Cortex of kidney (tissue), 1 donor: ENCODE measurements at places on chromosomes 2 and 18.

DNA sequence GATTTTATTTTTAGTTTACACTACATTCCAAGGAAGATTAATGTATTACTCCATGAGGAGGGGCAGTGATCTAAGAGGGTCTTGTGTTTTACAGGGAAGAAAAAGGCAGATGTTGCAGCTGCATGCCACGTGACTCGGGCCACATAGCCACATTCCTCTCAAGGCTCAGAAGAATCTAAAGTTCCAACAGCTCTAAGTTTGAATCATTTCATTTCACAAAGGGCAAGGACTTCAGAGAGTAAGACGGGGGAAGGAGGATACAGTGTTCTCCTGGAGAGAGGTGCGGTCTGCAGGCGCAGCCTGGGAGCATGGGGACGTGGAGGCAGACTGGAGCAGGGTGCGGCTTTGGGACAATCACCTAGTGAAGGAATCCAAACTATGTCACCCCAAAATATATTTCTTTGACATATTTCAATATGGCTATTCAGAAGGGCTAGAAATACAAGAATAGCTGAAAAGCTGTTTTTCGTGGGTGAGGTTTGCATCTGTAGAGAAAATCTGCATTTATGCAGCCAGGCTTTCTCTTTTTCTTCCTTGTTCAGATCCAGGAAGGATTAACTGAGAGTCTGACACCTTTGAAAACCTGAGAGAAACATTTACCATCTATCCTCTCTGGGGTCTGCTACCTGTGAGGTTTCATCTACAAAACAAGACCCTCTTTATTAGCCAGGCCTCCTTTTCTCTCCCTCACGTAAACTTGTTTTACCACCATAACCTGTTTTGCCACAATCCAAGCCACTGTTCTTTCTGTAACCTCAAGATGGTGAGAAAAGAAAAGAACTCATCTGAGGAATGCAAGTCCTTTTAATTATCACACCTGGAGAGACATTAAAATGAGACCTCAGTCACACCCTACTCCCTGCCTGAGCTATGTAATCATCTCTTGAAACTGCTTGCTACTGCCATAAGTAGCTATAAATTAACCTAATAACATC, 165.1 kb upstream of the NDUFV2 start:
- no peak for DNase-seq

DNA sequence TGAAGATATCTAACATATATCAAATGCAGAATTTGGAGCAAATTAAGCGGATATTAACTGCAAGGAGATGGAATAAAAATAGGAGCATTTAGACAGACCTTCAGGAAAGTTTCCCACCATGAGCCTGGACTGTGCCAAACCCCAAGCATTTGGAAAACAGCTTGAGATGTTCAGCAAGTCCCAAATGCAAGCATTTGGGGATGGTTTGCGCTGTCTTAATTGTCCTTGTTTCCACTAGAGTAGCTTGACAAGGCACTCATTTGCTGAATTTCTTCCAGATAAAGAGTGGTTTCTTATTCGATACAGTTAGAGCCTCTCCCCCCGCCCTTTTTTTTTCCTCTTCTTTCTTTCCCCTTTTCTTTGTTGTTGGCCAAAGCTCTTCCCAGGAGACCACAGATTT, 77.1 kb upstream of the CDC42EP3 start:
- no peak for DNase-seq

GRCh38 chr2:157874348-157874747, 1.8 kb downstream of the ACVR1 start:
- no peak for DNase-seq

DNA sequence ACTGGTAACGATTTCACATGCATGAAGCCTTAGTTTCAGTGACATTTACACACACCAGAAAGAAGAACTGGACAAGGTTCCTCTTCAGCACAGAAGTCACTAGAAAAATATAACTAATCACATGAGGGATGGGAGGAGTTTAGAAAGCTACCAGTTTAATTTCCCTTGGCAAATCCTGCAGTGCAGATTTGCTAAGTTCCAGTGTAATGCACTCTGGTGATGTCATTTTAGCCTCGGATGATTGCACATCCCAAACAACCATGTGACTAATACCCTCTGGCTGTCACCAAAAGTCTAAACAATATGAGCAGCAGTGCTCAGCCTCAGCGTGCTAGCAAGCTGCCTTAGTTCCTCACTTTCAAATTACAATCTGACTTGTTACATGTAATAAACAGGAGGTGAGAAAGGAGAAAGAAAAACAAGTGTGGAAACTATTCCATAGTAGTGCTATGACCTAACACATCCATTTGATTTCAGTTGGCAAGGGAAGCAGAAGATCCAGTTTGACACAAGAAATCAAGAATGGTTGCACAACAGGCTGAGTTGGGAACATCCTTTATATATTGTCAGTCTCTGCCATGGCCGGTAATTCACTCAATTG, 35.3 kb upstream of the PPP1CB start:
- no peak for DNase-seq

DNA sequence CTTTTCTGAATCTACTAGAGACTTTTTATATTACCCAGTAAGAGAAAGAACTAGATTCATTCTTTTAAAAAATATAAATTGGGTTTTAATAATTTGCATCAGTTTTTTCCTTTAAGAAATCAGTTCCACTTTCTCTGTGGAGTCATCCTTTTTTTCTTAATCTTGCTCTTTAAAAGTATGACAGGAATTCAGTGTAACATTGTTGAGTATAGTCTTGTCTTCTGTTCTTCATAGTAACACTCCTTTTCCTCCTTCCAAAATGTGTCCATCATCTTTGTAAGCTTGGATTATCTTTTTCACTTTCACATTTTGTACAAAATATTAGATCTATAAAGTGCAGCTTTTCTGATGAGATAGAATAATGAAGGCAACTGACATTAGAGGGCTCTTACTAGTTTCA, 135.4 kb downstream of the HAUS1 start:
- no peak for DNase-seq

DNA sequence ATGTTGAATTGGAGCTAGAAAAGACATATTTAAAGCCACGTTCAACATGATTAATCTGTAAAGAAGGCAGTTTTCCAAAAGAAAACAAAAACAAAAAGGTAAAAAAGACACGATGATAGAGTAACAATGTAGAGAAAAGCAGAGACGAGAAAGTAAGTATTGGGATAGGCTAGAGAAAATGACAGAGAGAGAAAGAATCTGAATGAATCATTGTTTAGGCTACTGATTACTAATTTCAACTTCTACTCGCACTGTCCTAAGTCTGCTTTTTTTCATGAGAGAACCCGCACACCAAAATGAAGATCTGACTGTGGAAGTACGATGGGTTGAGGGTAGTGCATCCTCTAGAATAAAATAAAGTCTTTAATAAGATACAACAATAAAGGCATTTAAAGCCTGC, 1599.2 kb upstream of the TMEFF2 start:
- DNase-seq: no peak

GRCh38 chr2:205889114-205889513, 196.9 kb downstream of the INO80D start:
- DNase-seq: no peak

DNA sequence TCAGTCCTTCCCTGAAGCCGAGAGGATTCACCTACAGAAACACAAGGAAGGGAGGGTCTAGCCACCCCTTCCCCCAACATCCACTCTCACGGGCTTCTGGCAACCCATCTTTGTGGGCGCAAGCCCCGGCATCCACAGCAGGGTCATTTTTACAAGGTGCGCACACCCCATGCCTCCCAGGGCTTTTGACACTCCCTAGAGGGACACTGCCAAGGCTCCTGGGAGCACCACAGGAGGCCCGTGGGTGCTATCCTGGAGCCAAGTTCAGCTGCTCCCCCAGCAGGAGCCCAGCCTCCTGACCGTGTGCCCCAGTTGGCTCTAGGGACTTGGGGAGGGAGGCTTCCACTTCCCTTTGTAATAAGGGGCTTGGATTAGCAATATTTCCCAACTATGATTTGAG, 251.6 kb downstream of the TNS1 start:
- DNase-seq: no peak

GRCh38 chr18:10771053-10771709, 245.4 kb downstream of the NAPG start:
- no peak for DNase-seq

DNA sequence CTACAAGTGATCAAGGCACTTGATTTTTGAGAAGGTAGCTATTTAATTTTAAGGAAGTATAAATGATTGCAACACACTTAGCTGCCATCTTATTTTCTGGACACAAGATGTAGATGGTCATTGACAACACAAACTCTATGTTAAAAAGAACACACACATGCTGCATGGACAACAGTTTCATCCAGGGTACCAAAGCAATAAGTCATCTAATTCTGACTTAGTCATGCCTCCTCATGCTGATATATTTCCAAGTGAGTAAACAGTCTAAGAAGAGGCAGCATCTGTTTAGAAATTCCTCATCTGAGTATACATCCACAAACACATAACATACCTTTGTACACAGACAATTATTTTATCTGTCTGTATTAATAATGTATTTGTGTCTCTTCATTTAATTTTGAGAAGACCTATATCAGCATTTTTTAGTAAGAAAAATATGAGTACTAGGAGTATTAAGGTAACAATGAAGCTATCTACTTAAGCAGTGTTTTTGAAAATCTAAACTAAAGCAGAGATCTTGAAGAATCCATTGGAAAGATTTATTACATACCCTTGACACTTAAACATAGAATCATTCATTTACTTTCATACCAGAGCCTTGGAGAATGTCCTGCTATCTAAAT, 84.9 kb downstream of the SCN1A start:
- no peak for DNase-seq

- no peak for DNase-seq
These were observed 61.3 kb downstream of the PMAIP1 start for GRCh38 chr18:59961070-59961469.

- DNase-seq: no peak
These were observed 79.7 kb downstream of the FAM210A start for GRCh38 chr18:13646633-13647032.
